ENCODE measurements at places on chromosomes 7 and 10.
A peak's percentile ranks its signal among the peaks of the same experiment; 100 is the strongest.

DNA sequence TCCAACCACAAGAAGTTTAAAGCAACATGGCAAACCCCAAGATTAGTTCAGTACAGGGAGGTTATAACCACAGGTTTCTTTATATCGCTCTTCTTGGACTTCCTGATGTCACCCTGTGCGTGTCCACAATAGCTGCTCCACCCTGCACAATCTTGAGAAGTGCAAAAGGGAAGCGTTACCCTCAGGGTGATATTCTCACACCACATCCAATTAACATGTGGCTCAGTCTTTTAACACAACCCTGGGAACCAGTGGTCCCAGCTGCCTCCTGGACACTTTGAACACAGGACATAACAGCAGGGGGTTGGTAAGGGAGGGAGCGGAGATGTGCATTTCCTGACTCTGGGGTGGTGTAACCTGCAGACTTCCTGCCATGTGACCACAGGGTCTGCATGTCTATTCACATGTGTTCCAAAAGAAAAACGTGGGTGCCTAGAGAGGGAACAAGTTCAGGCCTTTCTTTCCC, 64.6 kb downstream of the GSAP start:
- DNase-seq = peak; percentile 35

DNA sequence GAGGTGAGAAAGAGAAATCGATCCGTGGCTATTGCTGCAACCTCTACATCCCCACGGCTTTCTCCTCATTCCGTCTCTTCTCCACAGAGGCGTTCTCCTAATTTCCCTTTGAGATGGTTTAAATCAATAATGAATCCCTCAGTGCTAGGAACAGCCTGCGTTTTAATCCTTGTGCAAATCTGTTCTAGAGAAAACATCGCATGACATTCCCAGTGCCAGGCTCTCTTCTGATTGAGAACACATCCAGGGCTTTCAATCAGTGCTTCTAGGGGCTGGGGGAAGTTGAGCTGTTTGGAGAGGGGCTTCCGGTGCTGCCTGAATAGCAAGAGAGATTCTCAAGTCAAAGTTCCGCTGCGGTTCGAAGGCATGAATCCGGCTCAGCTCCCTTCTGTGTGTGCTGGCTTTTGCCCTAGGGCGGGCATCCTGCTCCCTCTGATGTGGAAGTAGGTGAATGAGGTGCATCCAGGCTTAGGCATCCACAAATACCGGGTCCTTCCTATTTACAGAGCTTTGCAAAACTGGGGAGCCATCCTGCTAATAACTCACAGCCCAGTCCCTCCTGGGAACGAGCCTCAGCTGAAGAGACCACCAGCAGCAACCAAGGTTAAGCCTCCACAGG, 62.8 kb downstream of the CHST15 start:
- no peak for DNase-seq

DNA sequence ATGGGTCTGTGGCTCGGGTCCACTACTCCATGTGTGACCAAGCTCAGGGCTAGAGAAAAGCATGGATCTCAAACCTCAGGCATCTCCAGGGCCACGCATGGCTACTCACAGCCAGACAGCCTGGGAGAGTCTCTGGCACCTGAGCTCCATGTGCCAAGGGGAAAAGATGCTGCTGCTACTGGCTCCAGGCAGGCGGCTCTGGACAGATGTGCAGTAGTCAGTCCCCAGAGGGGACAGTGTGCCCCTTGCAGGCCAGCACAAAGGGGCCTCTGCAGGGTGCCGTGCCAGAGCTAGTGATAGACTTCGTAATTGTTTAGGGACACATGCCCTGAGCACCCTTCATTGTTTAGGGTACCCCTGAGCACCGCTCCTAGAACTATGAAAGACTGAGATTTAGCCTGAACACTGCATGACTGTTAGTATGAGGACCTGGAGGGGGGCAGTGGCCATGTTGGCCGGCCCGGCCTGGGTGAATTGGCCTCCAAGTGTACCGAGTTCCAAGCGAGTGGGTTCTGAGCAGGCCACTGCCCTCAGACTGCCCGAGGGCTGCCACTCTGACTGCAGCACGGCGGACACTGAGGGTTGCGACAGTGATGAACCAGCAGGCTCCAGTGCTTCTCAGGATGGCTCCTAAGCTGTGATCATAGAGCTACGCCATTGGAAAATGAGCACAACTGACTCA, 80.7 kb downstream of the TCERG1L start:
- no peak for DNase-seq

GRCh38 chr7:15007507-15007906, 105.0 kb upstream of the DGKB start:
- no peak for DNase-seq

GRCh38 chr10:27448921-27449320, 55.2 kb upstream of the RAB18 start:
- DNase-seq = no peak

- DNase-seq = no peak
These were observed 312.4 kb upstream of the CDC14C start for GRCh38 chr7:48611993-48612392.

DNA sequence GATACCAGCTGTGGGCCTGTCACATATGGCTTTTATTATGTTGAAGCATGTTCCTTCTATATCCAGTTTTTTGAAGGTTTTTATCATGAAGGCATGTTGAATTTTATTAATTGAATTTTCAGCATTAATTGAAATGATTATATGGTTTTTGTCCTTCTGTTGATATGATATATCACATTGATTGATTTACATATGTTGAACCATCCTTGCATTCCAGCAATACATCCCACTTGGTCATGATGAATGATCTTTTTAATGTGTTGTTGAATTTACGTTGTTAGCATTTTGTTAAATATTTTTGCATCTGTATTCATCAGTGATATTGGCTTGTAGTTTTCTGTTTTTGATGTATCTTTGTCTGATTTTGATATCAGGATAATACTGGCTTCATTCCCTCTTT, 21.2 kb downstream of the PRSS37 start:
- DNase-seq = no peak

GRCh38 chr7:490461-491291, 29.0 kb downstream of the PDGFA start:
- DNase-seq = no peak

- no peak for DNase-seq
These were observed 64.4 kb downstream of the PIP4K2A start for GRCh38 chr10:22649994-22650393.

DNA sequence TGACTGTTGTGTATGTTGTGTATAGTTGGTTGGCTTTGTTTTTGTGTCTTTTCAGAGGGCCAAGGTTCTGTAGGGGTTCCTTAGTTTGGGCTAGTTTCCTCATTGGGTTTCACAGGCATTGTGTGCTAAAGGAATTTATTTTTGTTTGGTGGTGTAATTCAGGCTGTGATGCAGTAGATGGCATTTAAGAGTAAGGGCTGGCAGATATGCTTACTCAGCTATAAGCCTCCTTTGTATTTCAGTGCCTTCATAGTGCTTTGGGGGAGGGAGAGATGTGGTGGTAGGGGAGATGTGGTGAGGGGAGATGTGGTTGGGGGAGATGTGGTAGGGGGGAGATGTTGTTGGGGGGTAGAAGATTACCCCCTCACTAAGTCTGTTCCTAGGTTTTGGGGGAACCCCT, 91.7 kb downstream of the SLC25A40 start:
- no peak for DNase-seq

DNA sequence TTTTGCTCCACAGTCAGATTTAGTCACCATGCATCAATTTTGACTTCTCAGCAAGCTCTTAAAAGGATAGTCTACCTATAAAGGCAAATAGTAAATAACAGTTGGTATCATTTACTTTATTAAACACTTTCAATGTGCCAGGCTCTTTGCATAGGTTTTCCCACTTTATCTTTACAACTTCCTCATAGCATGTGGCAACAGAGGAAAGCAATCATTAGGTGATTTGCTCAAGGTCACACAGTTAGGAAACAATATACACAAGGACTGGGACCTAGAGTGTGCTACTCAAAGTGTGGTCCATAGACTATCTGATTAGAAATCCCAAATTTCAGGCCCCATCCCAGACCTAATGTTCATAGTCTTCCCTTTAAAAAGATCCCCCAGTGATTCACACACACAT, 212.3 kb downstream of the MTERF1 start:
- DNase-seq = no peak

GRCh38 chr10:24869354-24870015, 82.9 kb downstream of the PRTFDC1 start:
- no peak for DNase-seq

DNA sequence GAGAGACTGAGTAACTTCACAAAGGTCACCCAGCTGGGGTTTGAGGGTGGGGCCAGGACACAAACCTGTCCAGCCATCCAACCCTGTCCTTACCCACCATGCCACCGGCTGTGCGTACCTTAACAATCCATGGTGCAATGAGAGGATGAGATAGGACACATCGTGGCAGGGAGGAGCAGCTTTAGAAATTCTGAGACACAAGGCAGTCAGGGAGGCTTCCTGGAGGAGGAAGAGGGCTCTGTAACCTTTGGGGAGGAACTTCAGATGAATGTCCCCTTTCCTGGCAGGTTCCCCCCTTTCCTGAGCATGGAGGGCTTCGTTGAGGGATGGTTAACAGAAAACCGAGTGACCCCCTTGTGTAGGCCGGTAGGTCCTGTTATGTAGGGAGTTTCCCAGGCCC, 35.6 kb upstream of the SLC29A3 start:
- no peak for DNase-seq

- no peak for DNase-seq
These were observed 75.7 kb downstream of the SPAG6 start for GRCh38 chr10:22420787-22421517.

GRCh38 chr10:77604941-77605351, 32.7 kb downstream of the KCNMA1 start:
- DNase-seq = no peak

GRCh38 chr7:44671069-44671468, 64.6 kb downstream of the OGDH start:
- DNase-seq = no peak

- no peak for DNase-seq
These were observed 161.7 kb upstream of the MKI67 start for GRCh38 chr10:128287921-128288320.

DNA sequence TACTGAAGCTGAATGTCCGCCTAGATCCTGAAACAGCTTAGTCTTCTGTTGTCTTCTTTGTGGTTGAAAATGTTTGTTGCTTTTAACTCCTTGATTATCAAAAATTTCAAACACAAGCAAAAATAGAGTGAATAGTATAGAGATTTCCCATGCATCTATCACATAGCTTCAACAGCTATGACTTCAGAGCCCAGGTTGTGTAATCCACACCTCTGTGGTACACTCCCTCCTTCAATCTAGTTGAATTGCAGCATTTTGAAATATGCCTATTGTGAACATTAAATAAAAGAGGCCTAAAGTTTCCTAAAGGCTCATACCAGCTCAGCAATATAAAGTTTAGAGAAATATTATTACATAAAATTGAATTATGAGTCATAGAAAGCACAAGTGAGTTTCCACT, 204.7 kb upstream of the HDAC9 start:
- DNase-seq = no peak

DNA sequence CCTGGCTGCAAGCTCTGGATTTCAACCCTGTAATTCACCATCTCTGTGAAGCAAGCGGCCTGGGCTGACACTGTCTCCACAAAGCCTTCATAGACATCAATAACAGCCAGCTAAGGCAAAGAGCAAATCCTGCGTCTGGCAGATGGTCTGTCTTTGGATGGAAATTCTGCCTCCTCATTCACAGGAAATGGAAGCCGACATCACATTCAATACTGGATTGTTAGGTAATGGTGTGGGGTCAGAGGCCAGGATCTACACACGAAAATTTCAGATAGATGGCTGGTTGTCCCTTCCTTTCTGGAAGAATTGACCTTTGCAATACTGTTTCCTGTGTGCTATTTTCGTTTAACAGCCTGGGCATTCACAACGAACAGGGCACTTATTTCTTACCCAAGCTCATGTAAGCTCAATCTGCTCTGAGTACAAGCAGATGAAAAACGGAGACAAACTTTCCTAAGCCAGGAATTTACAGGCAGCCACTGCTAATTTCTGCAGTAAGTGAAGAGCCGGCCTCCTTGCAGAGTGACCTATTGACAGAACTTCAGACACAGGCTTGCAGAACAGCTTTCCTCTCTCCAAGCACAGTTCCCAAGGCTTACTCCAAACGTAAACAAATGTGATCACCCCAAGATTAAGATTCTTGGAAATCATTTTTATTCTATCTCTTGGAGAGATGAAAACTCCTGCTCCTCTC, 3.1 kb upstream of the ADAM12 start:
- DNase-seq = no peak

DNA sequence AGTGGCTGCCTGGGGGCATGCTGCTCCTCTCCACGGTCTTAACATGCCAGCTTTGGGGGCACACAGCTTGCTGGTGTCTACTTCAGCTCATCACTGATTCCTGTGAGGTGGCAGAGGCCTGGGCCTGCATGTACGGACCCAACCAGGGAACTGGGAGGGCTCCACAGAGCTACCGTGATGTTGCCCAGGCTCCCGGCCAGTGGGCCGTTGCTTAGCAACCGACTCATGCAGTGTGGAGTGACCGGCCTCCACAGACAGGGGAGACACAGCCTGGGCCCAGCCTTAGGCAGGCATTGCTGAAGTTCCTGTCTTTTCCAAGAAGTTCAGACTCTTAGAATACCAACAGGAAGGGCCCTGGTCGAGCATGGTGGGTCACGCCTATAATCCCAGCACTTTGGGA, 25.8 kb upstream of the SH2B2 start:
- no peak for DNase-seq

GRCh38 chr7:82623812-82624211, 180.2 kb upstream of the CACNA2D1 start:
- no peak for DNase-seq

- DNase-seq = no peak
These were observed 1290.3 kb upstream of the SORCS1 start for GRCh38 chr10:108454793-108455192.

GRCh38 chr10:82643601-82644000, 768.6 kb downstream of the NRG3 start:
- DNase-seq = no peak

- no peak for DNase-seq
These were observed 362.8 kb downstream of the HGF start for GRCh38 chr7:81407094-81407493.

GRCh38 chr10:110226926-110227641, 19.7 kb downstream of the MXI1 start:
- peak; percentile 77 for DNase-seq

GRCh38 chr7:157457355-157458253, 120.8 kb downstream of the DNAJB6 start:
- DNase-seq = no peak

- no peak for DNase-seq
These were observed 14.1 kb upstream of the CXCL12 start for GRCh38 chr10:44398747-44399658.

DNA sequence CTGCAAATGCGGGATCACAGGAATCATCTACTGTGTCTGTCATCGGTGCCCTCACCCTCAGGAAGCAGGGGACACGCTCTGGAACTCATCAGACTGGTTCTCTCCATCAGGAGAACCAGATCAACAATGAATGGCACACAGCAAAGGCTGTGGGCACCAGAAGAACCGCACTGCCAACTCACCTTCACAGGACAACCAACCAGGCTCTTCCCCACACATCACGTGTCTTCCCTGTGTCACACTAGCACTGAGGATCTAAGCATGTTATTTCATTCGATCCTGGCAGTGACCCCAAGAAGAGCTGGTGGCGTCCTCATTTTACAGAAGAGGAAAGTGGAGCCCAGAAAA, 106.1 kb downstream of the TNS3 start:
- no peak for DNase-seq

Measured in stimulated activated CD8-positive, alpha-beta memory T cell treated with anti-CD3 and anti-CD28 coated beads, Interleukin-7, amount 100 ng/mL, for 4 hours (primary cell).